ENCODE measurements at places on chromosomes 7 and 10.

GRCh38 chr7:34162027-34162565 is 256.8 kb downstream of the BMPER start:
- DNase-seq, result no peak

DNA sequence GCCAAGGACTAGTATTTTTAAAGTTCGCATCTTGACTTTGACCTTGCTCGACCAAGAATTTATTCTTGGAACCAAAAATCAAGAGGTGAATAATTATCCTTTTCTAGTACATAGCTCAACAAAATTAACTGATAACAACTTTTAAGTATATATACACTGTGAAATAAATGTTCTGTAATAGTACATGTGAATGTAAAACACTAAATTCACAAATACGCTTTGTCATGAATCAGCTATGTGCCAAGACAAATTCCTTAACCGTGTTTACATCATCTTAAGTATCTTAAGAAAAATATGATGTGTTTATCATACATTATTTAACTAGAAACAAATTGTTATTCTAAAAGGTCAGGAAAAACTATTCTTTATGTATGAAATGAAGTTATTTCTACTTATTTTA is 83.3 kb downstream of the CUL2 start:
- DNase-seq, result no peak

GRCh38 chr7:132464740-132465139 is 111.5 kb downstream of the PLXNA4 start:
- no peak for DNase-seq

DNA sequence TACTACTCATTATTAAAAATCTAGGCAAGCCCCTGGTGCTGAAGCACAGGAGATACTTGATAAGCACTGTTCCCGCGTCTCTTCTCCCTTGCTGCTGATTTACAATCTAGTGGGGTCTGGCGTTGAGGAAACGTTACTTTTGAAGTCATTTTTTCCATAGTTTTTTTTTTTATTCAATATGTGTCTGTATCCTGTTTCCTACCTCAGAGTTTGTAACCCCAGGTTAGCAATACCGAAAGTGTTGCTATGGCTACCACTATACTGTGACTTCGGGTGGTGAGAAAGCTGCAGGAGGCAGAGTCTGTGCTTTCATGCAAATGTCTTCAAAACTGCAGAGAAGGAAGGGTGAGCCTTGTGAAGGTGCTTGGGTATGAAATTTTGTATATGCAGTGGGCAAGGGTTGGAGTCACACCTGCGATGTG is 458.8 kb upstream of the GHITM start:
- DNase-seq, result no peak

GRCh38 chr7:42070068-42070467 is 166.9 kb downstream of the GLI3 start:
- DNase-seq, result no peak

DNA sequence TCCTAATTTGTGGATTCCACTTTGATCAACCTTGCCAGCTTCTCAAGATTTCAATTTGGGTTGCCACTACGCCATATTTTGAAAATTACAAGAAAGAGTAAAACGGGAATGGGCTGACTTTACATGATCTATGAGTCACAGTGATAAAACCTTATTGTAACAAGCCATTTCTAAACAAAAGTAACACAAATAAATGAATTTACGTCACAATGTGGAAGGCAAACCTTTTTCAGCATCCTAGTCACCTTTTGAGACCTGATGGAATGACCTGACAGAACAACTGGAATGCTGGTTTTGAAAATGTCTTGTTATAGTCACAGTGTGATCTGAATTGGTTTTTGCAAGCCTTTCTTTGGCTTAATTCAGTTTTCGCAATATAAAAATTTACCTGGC is 85.9 kb downstream of the CDK6 start:
- DNase-seq, result no peak

- no peak for DNase-seq
These were observed 8.3 kb downstream of the GIMAP8 start for GRCh38 chr7:150458756-150459155.
